ENCODE measurements at places on chromosomes 7 and 10.
A peak's percentile ranks its signal among the peaks of the same experiment; 100 is the strongest.

DNA sequence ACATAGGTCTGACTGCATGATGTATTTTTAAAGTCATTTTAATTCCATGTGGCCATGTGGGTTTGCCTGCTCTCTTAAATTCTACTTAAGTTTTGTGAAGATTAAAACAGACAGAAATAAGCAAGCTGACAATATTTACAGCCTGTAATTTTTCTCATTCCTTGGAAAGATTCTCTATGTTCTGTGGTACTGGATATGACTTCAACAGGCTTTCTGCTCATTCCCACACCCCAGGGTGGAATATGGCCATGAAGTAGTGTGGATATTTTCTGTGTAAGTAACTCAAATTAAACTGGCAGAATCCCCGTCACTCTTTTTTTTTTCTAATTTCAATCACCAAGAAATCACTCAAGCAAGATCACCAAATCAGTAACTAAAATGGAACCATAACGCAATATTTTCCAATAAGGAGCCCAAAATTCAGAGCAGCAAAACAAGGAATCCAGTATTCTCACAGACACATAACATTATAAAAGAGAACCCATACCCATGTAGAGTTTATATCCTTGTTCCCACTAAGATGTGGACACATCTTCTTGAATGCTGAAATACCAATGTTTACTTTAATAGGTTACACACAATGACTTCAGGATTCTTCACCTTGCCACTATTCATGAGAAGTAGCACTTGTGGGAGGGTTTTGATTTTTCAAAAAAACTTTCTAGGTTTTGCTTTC is 5.7 kb downstream of the HOXA5 start:
- DNase-seq = no peak

GRCh38 chr7:117082647-117083046 is 129.3 kb downstream of the ST7 start:
- DNase-seq = no peak

DNA sequence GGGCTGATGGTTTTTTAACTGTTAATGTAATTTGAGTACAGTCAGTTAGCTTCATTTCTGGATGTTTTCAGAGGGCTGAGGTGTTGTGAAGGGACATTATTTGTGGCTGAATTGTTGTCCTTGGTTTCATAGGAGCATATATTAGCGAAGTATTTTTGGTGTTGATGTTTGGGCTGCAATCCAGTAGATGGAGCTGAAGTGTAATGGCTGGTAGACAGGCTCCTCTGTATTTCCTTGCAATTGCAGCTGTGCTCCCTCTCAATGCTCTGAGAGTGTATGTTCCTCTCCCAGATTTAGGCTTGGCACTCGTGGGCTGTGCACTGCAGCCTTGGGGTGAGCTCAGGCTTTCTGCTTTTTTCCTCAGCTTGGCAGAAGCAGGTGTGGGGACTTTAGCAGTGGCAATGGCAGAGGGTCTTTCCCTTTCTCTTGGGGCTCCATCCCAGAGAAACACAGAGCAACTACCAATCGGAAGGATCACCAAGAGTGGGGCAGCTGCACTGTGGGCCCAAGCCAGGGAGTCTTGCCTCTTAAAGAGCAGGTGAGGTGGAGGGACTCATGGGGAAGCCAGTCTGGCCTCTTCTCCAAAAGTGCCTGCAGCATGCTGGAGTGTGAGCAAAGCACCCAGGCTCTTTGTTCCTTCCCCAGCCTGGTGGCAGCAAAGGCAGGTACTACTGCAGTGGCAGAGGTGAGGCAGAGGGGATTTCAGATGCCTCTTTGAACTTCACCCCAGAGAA is 544.4 kb downstream of the SH2D4B start:
- peak; percentile 53 for DNase-seq

- DNase-seq = no peak
Measured at GRCh38 chr7:108614896-108615295, 45.2 kb downstream of the DNAJB9 start.

GRCh38 chr10:44640429-44640828 is 255.5 kb upstream of the CXCL12 start:
- DNase-seq = no peak

DNA sequence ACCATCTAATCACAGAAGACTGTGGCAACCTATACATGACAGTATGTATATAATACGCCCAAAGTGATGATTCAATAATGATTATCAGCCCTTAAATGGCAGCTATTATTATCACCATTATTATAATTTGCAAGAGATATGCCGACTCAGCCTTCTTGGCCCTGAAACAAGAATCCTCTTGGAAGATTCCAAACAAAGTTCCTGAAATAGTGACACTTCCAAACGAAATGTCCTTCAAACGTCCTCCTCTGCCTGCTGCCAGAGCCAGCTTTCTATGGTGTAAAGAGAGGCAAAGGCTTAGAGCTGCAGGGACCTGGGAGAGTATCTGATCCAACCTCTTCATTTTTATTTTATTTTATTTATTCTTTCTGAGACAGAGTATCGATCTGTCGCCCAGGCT is 36.0 kb downstream of the NRAP start:
- DNase-seq = no peak

- DNase-seq = peak; percentile 98
Measured at GRCh38 chr10:69333205-69333604, 54.9 kb downstream of the HK1 start.

- peak; percentile 95 for DNase-seq
Measured at GRCh38 chr10:112052166-112052565, 131.4 kb downstream of the GPAM start.

- DNase-seq = no peak
Measured at GRCh38 chr7:91504919-91505318, 240.7 kb downstream of the FZD1 start.

- DNase-seq = no peak
Measured at GRCh38 chr7:29809533-29810155, 3.3 kb downstream of the WIPF3 start.
